Amniotic epithelial cell (primary cell): ENCODE measurements at places on chromosomes 6 and 20.

DNA sequence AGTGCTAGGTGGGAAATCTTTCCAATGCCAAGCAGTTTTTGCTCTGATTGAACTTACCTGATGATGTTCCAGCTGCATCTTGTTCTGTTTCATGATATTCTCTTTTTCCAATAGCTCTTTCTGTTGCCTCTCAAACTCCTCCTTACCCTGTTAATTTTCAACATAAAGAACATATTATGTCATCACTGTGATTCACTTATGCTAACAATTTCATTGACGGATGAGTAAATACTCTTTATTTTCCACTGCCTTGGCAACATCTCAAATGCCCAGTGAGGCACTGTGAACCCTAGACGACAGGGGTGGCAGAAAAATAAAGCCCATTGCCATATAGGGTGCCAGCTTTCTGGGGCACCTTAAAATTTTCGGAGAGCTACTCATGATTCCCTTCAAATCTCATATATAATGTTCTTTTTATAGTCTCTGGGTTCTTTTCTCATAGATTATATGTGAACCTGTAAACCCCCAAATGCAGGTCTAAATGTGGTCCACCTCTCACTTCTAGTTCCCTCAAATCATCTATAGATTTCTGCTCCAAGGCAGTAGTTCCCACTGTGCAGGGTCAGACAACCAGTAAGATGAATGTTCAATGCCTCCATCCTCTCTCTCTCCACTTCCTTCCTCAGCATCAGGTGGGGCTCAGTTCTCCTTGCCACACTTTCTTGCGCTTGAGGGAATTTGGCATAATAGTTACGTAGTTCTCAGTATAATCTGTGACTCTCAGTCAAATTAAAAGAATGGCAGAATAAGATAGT lies 44.1 kb downstream of the NEDD9 start:
- DNase-seq = peak; percentile 34

GRCh38 chr6:101783287-101783686 lies 389.8 kb downstream of the GRIK2 start:
- no peak for DNase-seq

DNA sequence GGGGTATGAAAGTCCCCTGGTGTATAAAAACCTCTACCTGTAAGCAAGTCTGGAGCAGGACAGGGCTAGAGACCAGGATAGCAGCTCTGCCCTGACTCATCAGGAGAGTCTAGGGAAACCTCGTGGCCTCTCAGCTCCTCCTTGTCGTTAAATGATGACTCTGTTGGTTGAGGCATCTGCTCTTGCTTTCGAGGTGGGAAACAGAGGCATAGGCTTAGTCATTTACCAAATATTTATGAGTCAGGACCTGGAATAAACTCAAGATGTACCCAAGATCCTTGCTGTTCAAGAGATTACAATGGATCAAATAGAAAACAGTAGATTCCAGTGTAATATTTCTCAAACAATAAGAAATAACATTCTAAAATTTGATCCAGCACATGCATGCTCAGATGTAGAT lies 5.5 kb downstream of the MANBAL start:
- peak; percentile 99 for DNase-seq

DNA sequence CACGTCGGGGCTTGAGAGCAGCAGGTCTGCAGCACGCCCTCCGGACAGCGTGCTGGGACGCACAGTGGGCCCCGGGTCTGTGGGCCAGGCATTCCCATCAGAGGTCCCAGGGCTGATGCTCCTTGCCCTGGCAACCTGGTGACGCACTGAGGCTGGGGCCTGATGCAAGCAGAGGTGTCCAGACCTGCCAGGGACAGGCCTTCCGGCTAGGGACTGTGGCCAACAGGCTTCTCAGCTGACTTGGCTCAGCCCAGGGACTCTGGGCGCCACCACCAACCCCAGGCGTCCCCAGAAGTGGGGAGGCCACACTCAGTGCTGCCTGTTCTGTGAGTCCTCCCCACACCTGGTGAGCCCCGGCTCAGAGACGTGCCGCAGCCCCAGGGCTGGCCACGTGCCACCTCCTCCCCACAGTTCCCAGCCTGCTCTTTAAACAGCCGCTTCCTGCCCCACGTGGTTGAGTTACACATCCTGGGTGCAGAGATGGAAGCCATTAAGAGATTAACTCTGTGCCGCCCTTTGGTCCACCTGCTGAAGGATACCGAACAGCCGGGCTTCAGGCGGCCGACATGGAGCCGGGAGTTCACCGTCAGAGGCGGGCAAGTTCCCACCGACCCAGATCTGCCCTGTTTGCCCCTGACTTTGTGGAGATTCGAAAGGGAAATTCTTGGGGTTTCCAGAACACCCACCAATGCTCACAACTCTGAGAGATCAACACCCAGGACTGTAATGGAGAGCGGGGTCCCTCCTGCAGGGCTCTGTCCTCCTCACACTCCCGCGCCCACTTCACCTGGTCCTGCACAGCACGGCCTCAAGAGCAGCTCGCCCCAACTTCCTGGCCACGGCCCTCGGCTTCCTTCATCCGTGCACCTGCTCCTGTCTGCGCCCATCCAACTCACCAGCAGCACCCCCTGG lies 37.6 kb upstream of the ZBP1 start:
- no peak for DNase-seq

- DNase-seq = no peak
These were observed 491.1 kb downstream of the UTRN start for GRCh38 chr6:144776031-144776819.

- DNase-seq = no peak
These were observed 163.3 kb downstream of the SOBP start for GRCh38 chr6:107653183-107653580.

DNA sequence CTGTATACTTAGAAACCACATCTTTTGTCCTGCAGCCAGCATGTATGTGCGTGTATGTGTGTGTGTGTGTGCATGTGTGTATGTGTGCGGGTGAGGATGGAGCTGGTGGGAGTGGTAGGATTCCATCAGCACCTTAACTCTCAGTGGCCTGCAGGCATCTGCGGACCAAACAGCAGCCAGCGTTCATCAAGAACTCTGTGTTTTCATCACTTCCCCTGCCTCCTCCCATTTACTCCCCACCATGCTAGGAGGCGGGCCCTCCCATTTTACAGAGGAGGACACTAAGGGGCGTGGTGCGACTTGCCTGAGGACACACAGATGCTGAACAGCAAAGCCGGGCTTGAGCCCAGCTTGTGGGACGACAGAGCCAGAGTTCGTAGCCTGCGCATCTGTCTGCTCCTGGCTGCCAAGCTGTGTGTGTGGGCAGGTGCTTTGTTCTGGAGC lies 8.9 kb downstream of the VSTM2L start:
- peak; percentile 21 for DNase-seq

DNA sequence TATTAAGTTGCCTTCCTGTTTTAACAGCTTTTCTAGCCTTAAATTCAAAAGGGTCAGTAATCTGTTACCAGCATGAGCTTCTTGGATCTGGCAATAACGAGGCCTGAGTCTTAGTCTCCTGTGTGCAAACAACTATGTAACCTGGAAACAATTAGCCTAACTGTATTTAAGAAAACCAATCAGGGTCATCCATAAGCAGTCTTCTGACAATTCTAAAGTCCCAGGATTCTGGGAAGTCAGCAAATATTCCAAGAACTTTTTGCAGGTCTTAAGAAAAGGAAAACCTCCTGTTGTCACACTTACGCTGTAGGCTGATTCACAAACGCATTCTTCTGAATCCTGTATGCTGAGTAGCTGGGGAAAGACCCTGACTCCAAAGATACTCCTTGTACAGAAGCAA lies 90.4 kb downstream of the COL12A1 start:
- peak; percentile 46 for DNase-seq

DNA sequence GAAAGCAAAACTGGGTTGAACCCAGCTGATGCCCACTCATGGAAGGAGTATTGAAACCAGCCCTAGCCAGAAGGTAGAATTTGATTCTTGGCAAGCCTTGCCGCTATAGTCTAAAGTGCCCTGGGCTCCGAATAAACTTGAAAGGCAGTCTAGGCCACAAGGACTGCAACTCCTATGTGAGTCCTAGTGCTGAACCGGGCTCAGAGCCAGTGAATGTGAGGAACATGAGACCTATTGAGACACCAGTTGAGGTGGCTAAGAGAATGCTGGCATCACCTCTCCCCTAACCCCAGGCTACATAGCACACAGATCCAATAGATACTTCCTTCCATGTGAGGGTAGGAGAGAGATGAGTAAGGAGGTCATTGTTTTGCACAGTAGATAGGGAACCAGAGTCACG lies 3.5 kb upstream of the DEFB110 start:
- no peak for DNase-seq

- DNase-seq = no peak
These were observed 6.3 kb upstream of the SCAF8 start for GRCh38 chr6:154726887-154727286.

- peak; percentile 84 for DNase-seq
These were observed 11.2 kb downstream of the SLC35A1 start for GRCh38 chr6:87483929-87484328.

DNA sequence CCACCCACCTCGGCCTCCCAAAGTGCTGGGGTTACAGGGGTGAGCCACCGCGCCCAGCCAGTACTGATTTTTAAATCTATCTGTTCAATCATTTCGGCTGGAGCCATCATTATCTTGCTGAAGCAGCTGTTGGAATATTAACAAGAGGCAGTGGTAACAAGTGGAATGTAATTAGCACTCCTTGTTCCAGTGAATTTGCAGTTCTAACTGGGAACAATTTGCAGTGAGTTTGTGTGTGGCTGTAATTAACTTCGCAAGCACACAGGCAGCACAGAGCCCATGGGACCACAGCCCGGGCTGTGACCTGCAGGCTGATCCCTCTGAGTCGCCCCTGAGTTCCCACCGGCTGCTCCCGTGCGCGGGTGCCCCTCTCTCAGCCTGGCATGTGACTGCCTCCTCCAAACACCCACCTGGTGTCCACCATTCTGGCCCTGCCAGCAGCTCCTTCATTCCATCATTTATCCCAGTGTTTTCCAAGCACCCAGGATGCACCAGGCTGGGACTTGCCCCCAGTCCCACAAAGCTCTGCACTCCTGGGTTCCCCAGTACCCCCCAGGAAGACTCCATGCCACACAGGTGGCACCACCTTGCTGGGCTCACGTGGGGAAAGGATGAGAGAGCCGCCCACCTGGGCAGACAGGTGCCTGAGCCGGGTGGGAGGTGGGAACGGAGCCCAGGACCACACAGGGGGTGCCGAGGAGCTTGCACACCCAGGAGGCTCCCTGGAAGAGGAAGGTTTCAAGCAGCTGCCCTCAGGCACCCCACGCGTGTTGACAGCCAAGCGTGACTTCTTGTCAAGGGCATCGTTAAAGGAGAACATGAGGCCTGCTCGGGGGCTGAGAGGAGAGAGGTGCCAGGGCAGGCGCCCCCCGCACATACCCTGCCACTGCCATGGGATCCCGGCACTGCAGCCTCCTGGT lies 75.2 kb downstream of the YTHDF1 start:
- no peak for DNase-seq

DNA sequence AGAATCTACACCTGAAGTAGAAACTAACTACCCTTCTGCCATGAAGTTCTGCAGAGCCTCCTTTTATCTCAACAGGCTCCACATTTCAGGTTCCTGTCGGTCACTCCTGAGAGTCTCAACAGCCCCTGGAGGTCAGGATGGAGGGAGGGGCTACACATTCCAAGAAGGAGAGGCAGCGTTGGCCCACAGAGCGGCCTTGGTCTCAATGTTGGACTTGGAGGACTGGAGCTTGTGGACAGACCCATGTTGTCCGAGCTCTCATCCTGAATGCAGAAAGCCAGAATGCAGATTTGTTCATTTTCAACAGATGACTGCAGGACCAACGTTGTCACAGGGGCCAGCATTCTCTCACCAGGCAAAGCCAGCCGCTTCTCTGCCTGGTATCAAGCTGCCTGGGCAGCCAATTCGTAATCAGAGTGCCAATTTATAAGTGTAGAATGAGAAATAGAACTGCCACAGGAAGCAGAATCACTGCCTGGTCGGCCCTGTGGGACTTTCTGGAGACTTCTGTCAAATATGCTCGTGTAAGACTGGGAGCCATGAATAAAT lies 212.5 kb upstream of the SNX9 start:
- DNase-seq = no peak

GRCh38 chr6:125431971-125432370 lies 130.2 kb upstream of the HDDC2 start:
- no peak for DNase-seq

DNA sequence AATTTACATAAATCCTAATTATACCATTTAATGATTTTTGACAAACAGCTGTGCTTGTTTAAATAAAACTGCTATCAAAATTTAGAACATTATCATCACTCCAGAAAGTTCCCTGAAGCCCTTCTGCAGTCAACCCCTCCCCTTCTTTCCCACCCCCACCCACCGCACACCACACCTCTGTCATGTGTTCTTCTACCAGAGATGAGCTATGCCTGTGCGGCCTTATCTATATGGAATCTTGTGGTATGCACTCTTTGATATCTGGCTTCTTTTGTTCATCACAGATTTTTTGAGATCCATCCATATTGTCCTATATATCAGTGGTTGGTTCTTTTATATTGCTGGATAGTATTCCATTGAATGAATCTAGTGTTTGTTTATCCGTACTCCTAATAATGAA lies 7.2 kb downstream of the MYLIP start:
- no peak for DNase-seq

GRCh38 chr6:140561701-140562100 lies 1187.3 kb upstream of the CITED2 start:
- no peak for DNase-seq
